ENCODE measurements at places on chromosomes 1 and 21.

DNA sequence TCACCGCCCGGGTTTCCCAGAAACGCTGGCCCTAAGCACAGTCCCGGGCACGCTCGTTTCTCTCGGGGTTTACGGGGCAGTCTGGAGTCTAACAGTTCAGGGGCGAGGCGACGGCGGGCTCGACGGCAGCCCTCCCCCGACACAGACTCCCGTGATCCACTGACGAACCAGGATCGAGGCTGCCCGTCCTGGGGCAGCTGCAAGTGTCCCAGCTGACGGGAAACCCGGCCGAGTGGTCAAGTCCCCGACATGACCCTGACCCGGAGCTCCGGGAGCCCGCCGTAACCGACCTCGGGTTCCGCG is 494 bp downstream of the UBE2J2 start:
- DNase-seq, result no peak

DNA sequence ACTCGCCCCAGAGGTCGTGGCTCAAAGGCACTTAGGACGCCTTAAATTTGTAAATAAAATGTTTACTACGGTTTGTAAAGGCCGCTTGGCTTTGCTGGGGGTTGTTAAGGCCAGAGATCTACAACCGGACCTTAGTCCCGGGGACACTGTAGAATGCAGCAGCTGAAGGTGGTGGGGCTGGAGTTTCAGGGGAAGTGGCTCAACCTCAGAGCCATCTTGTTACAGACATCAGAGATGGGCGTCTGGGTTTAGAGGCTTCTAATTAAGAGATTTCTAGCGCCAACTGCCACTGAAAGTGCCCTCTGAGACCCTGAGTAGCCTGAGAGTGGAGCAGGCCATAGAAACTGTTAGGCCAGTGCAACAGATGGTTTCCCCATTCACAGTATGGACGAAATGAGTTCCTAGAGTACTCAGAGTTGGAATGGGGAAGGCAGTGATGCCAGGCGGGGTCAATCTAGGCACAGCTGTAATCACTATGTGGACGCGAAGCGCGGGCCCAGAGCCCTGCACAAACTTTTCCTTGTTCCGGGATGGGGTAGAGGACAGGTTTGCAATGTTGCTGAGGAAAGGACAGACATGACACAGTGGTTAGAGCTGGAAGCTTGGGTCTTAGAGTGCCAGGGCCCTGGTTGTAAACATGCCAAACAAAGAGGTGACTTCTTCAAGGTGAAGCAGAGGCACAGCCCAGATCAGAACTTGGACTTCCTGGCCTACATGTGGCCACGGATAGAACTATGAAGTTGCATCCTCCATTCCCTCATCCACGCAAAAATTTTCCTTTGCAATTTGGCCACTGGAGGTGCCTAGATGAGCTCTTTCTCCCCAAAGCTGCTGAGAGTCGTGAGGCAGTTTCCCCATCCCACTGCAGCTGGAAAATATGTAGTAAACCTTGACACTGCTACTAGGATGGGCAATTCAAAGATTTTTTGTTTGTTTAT is 6.0 kb downstream of the HLX start:
- DNase-seq, result no peak

- no peak for DNase-seq
Observed at GRCh38 chr1:162988869-162989268, 80.3 kb upstream of the RGS4 start.

DNA sequence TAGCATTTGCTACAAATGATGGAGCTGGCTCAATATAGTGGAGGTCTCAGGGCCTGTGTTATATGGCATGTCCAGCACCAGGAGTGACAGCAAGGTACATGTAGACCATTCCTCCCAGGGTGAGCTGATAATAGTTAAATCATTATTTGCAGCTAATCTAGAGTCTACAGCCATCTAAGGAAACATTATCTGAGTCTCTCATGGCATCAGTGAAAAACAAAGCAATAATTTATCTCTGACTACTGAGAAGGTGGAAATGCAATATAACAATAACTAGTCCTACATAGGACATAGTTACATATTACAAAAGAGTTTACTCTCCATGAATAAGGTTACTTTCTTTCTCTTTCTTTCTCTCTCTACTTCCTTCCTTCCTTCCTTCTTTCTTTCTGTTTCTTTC is 143.4 kb upstream of the KCNK2 start:
- no peak for DNase-seq

DNA sequence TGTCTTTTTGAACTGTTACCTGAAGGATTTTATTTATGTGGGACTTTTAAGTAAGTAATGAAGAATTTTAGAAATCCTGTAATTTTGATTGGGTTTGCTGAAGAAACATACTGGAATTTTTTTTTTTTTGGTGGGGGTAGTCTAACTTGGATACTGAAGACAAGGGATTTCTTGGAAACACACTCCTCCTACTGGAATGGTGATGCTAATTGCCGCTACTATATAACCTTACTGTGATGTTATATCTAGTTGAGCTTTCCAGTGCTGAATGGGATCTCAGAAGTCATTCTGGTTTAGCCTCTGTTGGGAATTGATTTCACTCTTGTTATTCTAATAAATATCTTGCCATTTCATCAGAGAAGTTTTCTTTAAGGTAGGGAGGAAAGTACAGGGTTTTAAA is 8.4 kb downstream of the PPP2R5A start:
- DNase-seq, result no peak

DNA sequence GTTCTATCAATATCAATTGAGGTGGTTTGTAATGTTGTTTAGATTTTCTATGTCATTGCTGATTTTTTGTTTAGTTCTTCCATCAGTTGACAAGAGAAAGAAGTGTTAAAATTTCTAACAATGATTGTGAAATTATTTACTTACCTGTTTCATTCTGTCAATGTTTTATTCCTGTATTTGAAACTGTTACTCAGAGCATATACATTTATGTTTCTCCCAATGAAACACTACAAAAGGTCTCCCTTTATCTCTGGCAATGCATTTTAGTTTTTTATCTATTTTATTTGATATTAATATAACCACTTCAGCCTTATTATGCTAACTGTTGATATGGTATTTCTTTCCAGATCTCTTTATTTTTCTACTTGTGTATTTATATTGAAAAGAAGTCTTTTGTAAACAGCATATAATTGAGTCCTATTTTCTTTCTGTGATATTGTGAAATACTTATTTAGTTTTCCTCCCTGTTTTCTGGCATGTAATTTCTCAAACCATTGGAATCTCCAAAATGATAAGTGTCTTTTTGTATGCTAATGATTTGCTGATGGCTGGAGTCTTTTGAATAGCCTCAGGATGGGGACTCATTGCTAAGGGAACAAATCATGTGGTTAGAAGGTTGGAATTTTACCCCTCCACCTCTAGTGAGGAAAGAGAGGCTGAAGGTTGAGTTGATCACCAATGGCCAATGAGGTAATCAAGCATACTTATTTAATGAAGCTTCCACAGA is 122.0 kb downstream of the ADSS2 start:
- DNase-seq, result no peak

GRCh38 chr1:22670352-22670975 is 17.4 kb downstream of the C1QB start:
- no peak for DNase-seq

- no peak for DNase-seq
Observed at GRCh38 chr1:203369666-203370065, 18.7 kb upstream of the FMOD start.

- no peak for DNase-seq
Observed at GRCh38 chr1:36177589-36178431, 21.9 kb downstream of the MAP7D1 start.
